ENCODE measurements at places on chromosomes 7 and 10.

- no peak for DNase-seq
Measured at GRCh38 chr7:110677405-110677804, 413.5 kb upstream of the LRRN3 start.

DNA sequence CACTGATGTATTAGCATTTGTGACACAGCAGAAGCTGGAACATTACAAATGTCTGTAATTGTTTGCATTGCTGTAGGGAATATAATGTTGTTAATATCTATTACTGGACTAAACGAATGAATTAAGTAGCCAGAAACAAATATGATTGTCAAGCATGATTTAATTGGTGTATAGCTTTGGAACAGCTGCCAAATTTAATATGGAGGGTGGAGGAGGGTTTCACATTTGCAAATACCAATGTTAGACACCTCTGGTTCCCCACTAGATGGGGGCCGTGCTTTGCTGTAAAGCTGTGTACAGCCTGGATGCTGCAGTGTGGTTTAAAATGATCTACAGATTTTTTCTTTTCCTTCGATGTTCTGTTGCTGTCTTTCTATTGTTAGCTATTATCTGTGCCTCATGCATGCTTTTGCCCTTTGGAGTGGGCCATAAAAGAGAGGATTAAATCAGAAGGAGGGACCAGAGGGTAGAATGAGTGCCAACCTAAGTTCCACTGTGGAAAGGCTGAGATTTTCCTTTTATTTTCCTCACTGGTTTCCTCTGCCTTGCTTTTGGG, 23.1 kb downstream of the DNAJB9 start:
- DNase-seq, result no peak

- DNase-seq, result no peak
Measured at GRCh38 chr7:124428781-124429180, 336.8 kb downstream of the GPR37 start.

- DNase-seq, result no peak
Measured at GRCh38 chr7:44329888-44330287, 4.5 kb upstream of the CAMK2B start.

GRCh38 chr10:34838366-34838900, 23.3 kb upstream of the PARD3 start:
- DNase-seq, result no peak

GRCh38 chr10:125639846-125640245, 43.1 kb downstream of the TEX36 start:
- DNase-seq, result no peak

- DNase-seq, result no peak
Measured at GRCh38 chr7:22833957-22834356, 11.3 kb upstream of the TOMM7 start.

DNA sequence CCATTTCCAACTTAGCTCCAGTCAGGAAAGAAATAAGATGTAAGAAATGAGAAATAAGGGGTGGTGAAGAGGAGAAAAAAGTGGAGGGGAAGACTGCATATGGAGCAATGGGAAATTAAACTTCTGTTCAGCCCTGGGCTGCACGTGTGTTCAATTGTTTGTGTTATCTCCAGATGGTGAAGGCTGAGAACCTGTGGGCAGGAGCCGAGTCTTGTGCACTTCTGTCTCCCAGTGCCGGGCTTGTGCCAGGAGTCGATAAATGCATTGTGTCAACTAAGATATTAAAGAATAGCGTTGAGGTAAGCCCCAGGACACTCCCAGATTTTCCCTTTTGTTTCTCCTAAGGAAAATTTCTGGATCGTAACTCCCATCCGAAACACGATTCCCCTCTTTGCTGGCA, 98.2 kb downstream of the PRLHR start:
- no peak for DNase-seq

GRCh38 chr7:117066668-117067067, 113.4 kb downstream of the ST7 start:
- DNase-seq, result no peak

GRCh38 chr10:5538892-5539651, 14.3 kb downstream of the CALML3 start:
- DNase-seq, result no peak

DNA sequence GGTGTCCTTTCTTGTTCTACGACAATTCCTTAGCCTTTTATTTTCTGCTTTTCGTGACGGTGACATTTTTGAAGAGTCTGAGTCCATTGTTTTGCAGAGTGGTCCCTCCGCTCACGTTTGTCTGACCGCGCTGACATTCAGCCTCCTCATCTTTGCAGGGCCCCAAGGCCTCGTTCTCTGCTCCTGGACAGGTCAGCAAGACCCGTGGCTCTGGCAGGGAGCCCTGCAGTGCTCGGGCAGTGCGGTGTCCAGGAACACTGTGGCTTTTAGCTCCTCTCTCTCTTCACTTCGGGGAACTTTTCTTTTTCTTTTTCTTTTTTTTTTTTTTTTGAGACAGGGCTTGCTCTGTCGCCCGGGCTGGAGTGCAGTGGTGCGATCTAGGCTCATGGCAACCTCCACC, 142.5 kb downstream of the DNAJB6 start:
- no peak for DNase-seq

- DNase-seq, result no peak
Measured at GRCh38 chr7:64632029-64632428, 33.9 kb upstream of the ZNF107 start.

GRCh38 chr10:34494012-34494411, 321.1 kb downstream of the PARD3 start:
- DNase-seq, result no peak

GRCh38 chr10:52280051-52280450, 34.0 kb upstream of the DKK1 start:
- no peak for DNase-seq

DNA sequence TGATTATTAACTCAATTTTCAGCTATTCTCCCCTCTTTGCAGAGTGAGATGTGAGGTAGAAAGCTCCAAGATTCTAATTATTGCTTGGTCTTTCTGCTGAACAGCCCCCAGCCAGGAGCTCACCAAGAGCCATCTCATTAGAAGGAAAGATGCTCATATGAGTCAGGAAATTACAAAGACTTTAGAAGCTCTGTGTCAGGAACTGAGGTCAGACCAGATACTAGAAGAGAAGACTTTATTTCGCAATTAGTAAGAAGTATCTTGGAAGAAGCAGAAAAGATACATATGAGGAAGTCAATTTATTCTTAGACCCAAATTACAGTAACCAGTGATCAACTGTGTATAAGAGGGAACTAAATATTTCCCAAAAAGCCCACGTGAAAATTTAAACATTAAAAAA, 626.9 kb downstream of the ZWINT start:
- DNase-seq, result no peak

- no peak for DNase-seq
Measured at GRCh38 chr10:11510736-11511135, 100.7 kb downstream of the USP6NL start.

GRCh38 chr10:130466271-130466997, 330.2 kb downstream of the GLRX3 start:
- no peak for DNase-seq

DNA sequence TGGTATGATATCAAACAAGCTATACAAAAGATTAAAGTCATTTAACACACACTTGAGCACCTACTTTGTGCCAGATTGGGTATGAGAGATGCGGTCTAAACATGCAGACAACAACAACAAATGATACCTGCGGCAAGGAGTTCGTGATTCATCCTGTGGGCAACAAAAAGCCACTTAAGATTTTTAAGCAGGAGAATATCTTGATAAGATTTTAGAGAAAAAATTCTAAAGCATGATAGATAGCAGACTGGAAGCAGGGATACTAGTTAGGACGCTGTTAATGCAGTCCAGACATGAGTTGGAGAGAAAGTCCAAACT, 1.6 kb upstream of the KBTBD2 start:
- no peak for DNase-seq

GRCh38 chr7:34133983-34134782, 228.8 kb downstream of the BMPER start:
- peak; percentile 73 for DNase-seq

GRCh38 chr7:77944183-77945182, 145.9 kb downstream of the PHTF2 start:
- DNase-seq, result no peak

GRCh38 chr10:120606051-120606764, 149.2 kb downstream of the PLPP4 start:
- DNase-seq, result no peak

DNA sequence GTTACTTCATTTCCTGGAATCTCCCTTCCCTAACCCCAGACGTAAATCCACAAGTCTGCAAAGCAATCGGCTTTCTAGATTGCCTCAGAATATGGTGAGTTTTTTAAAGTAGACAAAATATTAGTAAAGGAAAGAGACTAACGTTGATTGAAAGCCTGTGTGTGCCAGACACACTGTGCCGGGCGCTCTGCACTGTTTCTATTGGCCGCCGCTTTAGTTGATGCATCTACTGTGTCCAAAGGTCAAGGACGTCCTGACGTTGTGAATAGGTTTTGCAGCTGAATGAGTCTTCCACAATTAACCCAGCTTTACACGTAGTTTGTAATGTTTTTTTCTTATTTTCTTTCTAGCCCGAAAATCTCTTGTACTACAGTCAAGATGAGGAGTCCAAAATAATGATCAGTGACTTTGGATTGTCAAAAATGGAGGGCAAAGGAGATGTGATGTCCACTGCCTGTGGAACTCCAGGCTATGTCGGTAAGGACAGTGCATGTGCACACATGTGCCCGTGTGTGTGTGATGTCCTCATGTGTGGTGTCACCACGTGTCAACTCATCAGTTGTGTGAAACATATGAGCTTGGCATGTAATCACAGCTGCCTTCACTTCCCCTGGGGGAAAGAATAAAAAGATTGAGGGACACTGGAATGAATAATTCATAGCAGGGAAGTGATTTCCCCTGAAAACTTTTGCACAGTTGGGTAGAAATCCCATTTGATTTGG, 232.0 kb downstream of the CCDC3 start:
- DNase-seq, result no peak

- no peak for DNase-seq
Measured at GRCh38 chr7:33044401-33044718, 18.2 kb downstream of the NT5C3A start.

DNA sequence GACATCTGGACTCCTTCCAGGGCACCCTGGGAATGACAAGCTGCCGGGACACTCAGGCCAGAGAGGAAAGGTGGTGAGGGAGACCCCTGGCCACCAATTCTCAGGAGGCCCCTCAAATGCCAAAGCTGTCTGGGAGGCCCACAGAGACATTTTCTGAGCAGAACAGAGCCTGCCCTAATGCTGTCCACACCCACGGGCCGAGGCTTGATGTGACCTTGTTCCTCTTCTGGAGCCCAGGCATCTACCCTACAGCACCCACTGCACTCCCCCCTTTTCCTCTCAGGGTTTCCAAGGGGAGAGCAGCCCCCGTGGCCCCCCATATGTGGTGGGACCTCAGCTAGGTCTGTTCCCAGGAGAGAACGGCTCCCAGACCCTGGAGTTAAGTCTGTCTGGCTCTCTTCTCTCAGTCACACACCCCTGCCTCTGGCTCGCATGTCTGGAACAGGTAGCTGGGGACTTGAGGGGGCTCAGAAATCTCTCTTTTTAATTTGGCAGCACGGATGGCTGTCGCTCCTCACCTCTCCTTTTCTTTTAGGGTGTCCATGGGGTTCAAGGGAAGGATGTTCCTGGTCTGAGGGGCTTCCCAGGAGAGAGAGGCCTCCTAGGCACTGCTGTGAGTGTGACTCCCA, 16.8 kb upstream of the VOPP1 start:
- no peak for DNase-seq

- peak; percentile 54 for DNase-seq
Measured at GRCh38 chr10:78685466-78686103, 383.2 kb upstream of the ZMIZ1 start.

GRCh38 chr10:70528741-70529362, 50.3 kb downstream of the PALD1 start:
- peak; percentile 81 for DNase-seq

DNA sequence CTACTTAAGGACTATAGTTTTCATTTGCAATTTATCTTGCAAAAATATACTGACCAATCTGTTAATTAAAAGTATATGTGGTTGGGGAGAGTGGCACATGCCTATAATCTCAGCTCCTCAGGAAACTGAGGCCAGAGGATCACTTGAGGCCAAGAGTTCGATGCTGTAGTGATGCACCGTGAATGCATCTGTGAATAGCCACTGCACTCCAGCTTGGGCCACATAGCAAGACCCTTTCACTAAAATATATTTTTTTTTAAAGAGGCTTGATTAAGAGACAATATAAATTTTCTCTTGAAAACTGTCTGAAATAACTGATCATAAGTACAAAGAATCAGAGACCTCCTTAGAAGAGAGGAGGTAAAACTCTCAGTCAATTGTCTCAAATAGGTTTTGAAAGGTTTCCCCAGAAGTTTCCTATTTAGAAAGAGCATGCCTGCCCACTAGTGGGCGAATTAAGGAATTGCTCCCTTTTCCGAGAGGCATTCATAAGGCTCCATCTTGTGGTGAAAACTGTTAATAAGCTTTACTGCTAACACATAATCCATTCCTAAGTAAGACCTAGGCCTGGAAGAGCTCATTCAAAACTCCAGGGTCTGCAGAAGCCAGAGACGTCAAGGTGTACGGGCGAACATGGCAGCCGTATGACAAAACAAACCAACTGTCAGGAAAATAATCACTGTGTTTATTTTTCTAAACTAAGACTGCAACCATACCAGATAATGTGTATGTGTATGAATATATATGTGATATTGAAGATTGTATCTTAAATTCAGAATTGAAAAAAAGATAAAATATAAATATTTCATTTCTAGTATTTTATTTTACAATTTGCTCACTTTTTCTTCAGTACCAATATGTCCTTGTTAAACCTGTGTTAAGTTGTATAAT, 6.8 kb upstream of the TAS2R40 start:
- DNase-seq, result peak; percentile 64

- DNase-seq, result no peak
Measured at GRCh38 chr7:47443049-47443448, 138.9 kb downstream of the TNS3 start.
